ENCODE measurements at places on chromosomes 7 and 10.

- DNase-seq: peak; percentile 97
Observed at GRCh38 chr7:30750683-30751650, 968 bp upstream of the INMT start.

DNA sequence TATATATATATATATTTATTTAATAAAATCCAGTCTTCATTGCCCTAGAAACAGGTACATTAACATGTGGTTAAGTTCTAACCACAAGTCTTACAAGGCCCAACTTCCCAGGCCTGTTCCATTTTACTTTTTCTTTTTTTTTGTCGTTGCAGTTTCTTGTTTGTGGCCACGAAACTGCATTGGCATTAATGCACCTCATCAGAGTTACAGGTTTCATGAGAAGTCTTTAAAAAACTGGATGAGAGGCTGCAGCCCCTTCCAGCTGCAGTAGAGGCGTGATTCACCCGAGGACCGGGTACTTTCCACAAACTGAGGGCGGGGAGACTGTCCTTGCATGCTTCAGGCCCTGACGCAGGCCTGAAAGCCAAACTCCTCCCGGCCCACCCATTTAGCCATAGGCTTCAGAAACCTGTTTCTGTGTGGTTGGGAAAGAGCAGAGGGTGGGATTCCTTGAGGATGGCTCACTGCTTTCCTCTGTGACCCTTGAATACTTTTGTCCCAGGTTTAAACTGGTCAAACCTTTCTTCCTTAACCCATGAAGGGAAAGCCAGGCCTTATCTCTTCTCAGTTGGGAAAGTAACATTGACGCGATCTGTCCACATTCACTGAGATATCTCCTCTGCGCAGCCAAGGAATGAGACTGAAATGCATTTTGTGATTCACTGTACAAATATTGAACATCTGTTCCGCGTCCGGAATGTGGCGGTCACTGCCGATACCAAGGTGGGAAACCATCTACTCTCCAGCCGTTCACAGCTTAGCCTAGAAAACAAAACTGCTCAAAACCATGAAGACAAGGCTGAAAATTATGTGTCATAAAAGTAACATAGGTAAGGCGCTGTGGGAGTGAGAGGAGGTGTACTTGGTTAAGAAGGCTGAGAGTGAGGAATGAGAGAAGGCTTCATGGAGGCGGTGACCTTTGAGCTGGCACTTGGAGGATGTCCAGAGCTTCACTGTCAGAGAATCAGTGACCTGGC lies 311.7 kb downstream of the GATA3 start:
- DNase-seq: no peak

DNA sequence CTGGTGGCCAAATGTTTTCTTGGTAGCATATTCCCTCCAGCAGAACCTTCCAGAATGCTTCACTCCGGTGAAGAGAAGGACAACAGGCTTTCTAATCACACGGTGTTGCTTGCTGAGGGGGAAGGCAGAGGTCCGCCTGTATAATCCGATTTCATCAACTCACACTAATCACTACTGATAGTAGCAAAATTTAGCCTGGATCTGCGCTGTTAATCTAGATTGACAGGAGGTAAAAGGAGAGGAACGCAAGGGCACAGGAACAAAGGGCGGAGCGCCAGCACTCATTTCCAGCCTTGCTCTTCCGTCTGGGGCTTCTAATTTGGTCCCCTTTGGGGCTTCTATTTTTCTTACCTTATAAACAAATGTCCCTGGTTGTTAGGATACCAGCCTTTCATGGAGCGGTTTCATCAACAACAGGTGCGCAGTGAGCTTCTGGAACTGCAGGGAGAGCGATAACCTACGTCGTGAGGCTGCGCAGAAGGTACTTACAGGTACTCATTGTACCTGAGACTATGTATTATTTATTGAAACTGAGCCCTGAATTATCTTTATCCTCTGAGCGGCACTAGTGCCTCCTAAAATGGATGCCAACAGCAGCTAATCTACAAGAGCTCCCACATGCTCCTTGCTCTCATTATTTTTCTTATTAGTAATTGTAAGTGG lies 150.6 kb downstream of the CACNB2 start:
- DNase-seq: no peak

- DNase-seq: no peak
Observed at GRCh38 chr7:22809902-22810642, 12.6 kb downstream of the TOMM7 start.

- no peak for DNase-seq
Observed at GRCh38 chr7:158067931-158068482, 519.6 kb downstream of the PTPRN2 start.

DNA sequence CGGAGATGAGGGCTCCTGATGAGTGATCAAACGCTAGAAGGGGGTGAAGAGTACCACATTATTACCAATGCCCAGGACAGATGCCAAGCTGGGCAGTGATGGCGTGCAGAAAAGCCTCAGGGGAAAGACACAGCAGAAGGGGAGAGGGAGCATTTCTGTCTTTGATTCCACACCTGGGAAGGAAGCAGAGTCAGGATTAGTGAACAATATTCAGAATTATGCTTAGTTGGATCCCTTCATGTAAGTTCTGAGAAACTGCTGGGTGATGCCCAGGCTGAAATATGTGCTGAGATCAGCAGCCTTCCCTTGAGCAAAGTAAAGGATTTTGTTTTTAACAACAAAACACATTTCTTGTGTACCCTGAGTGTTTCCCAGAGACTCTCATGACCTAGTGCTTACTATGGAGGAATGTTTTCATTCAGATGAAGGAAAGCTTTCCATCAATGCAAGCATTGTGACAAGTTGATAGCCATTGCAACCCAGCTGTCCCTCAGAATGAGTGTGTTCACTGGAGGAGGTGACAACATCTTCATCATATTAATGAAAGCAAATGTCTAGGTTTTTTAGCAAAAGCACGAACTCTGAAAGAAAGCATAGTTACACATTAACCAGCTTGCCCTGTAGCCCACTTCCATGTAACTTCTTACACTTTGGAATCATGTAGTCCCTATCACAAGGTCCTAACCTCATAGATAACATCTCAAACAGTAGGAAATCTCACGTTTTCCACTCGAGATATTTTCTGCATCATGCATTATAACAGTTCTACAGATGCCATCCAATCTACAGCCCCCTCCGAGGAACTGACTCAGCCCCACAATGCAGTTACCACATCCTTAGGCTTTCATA lies 23.8 kb upstream of the AKR1C1 start:
- no peak for DNase-seq

GRCh38 chr10:79001082-79001885 lies 67.5 kb upstream of the ZMIZ1 start:
- no peak for DNase-seq

DNA sequence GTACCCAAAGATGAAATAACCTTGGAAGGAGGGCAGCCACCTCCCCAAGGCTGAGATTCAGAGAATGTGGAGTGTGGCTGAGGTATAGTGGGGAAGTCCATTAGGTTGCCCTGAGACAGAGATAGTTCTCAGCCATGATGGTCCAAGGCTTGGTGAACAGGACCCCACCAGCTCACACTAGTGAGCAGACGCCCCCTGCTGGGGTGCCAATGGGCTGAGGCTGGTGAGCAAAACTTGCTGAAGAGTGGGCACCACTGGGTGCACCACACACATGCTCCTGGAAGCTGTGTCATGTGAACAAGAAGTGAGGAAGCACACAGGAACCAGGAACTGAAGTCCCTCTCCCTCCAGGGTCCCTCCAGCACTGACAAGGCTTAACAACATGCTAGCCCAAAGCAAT lies 8.9 kb downstream of the FBXL13 start:
- DNase-seq: no peak

- no peak for DNase-seq
Observed at GRCh38 chr7:130182990-130183389, 22.2 kb downstream of the TMEM209 start.

- DNase-seq: no peak
Observed at GRCh38 chr10:29239569-29240472, 49.0 kb upstream of the LYZL1 start.

- DNase-seq: no peak
Observed at GRCh38 chr10:42974693-42975002, 102.2 kb upstream of the RET start.

- no peak for DNase-seq
Observed at GRCh38 chr7:91107460-91107859, 156.8 kb upstream of the FZD1 start.

DNA sequence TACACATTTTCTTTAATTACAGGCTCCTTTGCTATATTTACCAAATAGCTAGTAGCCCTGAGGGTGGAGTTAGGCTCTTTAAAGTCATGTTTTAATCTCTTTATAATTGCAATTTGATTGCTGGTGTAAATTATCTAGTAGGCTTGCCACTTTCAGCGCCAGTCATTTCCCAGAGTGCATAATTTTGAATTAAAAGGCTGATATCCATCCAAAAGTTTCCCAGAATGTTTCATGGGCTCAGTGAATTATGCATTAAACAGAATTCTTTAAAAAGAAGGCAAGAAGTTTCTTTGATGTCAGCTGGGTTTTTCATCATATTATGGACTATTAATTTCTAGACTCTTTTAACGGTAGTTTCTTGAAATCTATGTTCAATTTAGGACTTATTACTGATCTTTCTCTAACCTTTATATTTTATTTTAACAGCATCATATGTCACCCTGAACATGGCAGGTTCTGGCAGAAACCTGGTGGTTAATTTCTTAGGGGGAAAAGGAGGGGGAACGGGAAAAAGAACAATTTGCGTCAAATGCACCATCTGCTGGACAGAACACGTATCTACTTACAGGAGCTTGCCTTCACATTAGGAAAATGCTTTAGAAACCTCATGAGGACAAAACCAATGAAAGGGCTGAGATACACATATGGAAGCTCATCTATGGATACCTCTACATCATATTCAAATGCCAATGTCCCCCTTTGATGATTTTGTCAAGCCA lies 171.1 kb downstream of the GRM3 start:
- peak; percentile 7 for DNase-seq

DNA sequence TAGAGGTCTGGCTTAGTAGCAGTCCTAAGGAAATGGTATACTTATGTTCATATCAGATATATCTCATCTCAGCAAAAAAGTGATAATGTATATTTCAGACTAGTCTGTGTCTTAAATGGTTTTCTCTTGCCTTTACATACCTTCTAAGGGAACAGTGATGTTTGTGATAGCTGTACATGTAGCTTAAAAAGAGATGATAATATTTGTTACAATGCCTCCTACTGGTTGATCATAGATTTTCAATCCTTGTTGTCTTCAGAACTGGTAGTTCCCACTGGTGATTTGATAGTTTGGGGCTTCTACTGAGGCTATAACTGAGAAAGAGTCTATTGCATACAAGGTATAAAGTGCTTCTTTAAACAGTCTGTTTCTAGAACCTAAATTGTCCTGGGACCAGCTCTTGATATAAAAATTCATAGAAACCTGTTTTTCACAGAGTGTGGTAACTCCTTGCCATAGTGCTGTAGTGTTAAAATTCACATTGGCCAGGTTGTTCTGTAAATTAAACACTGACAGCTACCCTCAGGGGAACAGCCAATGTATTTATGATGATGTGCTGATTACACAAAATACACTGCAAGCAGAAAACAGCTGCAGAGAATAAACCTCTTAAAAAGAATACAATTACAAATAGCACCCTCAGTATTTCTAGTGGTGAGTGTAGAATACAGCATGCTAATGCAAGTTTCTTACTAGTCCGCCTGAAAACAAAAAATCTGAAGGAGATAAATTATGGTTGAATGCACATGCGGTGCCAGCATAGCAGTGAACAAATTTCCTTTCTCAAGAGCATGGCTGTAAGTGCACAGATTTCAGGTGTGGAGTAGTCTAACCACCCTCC lies 90.3 kb downstream of the BTRC start:
- no peak for DNase-seq

DNA sequence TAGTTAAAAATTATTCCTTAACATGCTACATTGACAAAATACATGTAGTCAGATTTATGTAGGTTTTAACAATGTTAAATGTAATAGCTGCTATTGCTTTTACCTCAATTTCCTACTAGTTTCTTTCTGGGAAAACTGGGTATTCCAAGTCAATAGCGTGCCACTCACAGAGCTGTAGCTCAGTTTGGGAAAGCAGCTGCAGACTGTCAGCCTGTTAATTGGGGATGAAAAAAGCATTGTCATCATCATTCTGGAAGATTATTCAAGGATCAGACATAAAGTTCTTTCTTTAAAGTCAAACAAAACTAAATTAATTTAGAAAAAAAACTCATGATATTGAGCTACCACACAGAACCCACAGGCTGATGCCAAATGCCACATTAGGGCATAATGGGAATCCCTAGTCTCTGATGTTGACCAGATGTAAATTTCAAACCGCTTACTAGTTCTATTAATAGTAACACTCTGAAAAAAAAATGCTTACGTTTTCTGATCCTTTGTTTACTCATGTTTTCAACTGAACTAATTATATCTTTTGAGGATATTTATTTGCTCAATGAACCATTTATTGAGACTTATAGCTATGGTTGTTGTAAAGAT lies 19.6 kb upstream of the AGMO start:
- no peak for DNase-seq

DNA sequence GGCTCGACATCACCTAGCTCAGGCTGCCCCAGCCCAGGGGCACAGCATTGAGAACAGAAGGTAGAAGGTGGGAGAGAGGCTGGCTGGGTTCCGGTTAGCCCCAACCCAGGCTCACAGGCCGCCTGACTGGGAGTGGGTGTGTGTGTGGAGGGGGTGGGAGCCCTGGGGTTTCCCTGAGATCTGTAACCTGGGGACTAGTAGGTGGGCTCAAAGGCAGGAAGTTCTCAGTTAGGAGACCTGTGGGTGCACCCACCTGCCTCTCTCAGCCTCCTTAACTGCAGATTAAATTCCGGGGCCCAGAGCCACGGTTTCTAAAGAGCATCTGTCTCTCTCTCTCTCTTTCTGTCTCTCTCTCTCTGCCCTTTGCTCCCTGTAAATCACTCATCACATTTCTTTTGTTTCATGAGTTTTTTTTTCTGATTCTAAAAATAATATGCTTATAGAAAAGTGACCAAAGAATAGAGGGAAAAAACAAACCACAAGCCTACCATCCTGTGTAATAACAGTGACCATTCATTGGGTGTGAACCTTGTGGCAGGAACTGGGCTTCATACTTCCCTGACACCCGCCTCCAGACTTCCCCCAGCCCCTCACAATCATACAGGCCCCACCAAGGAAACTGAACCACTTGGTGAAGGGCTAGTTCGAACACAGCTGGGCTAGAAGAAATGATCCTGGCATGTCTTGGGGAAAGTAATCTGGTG lies 83.4 kb upstream of the SMNDC1 start:
- no peak for DNase-seq

GRCh38 chr10:31418481-31418880 lies 99.5 kb downstream of the ZEB1 start:
- no peak for DNase-seq
